Activated naive CD8-positive, alpha-beta T cell treated with anti-CD3 and anti-CD28 coated beads for 36 hours (primary cell): ENCODE measurements at places on chromosomes 11 and 22. TPM values are rescaled to one million over a fixed set of nuclear protein-coding genes. Genes with fewer than 3 reads are reported as not detected.

The TRIM49 gene
- not detected for total RNA-seq

- no peak overlapping the region for H3K27ac ChIP-seq
- H3K27me3 ChIP-seq, result peaks cover 26% of the 10 kb centered on the region
- no peak for DNase-seq
- no peaks in the 10 kb centered on the region for H3K4me1 ChIP-seq
These were observed 267.2 kb downstream of the TENM4 start for GRCh38 chr11:79173615-79174014.

- no peak overlapping the region for H3K27ac ChIP-seq
- H3K4me1 ChIP-seq, result no peaks in the 10 kb centered on the region
- no peak overlapping the region for H3K4me3 ChIP-seq
- H3K36me3 ChIP-seq, result no peaks in the 10 kb centered on the region
These were observed 118.2 kb downstream of the BRD1 start for GRCh38 chr22:49709464-49709863.

The LRRC56 gene
- total RNA-seq, result 2.2 TPM
